DMS 273 treated with DMSO at 0.1 percent for 48 hours (cell line): ENCODE measurements at places on chromosomes 1 and 21.

DNA sequence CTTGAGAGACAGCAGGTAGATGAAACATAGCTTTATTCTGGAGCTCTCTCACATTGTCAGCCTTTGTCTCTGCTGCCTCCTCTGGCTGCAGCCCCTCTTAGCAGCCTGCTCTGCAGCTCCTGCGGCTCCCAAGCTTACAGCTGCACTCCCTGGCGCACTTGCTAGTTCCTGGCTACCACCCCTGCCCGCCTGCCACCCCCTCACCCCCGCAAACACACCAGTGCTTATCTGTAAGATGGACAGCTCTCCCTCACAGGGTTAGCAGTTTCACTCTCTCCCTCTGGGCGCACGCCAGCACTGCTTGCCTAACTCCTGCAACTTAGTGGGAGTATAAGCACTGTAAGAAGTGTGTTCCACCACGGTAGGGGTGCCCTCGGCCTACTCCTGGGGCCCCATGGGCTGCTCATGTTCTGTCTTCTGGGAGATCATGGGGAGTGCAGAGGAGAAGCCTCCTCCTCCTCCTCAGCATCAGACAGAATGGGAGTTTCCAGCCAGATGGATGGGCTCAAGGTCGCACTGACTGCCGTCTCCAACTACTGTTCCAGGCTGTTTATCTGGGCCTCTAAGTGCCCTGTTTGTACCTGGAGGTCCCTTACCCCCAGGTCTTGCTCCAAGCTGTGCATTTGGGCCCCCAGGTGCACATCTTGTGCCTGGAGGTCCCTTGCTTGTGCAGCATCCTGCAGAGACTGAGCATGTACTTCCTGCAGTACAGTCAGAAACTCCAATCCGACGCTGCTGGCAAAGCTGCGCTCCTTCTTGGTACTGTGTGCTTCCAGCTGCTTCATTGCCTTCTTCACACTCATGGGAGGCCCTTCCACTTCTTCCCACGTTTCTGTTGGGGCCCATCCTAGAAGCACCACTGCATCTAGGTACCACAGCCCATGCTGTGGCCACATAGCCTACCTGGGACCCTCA, 1388.1 kb downstream of the AMY1C start:
- DNase-seq: no peak

- DNase-seq: no peak
Measured at GRCh38 chr1:87435484-87435883, 106.8 kb downstream of the LMO4 start.

GRCh38 chr1:200242110-200243041, 167.5 kb downstream of the ZNF281 start:
- DNase-seq: peak; percentile 69

DNA sequence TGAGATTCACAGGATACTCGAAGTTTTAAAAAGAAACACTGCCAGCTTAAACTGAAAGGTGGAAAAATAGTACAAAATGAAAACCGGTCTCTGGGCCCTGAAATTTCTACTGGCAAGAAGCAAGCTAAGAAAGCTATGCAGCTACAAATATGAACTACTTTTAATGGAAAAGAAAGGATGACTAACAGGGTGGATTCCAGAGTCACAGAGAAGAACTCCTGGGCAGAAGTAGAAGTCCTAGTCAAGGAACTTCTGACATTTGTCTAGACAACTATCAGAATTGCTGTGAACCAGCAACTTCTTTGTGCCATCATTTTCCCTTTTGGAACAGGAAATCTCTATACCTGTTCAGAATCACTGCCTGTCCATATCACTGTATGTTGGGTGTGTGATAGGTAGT, 38.1 kb downstream of the CD160 start:
- no peak for DNase-seq

GRCh38 chr1:221085701-221086375, 206.6 kb downstream of the HLX start:
- no peak for DNase-seq

- no peak for DNase-seq
Measured at GRCh38 chr1:238558746-238559145, 668.0 kb upstream of the ZP4 start.

- DNase-seq: peak; percentile 89
Measured at GRCh38 chr1:27300341-27301051, 21.5 kb upstream of the TMEM222 start.

- no peak for DNase-seq
Measured at GRCh38 chr1:84006591-84006990, 7.7 kb upstream of the TTLL7 start.

- no peak for DNase-seq
Measured at GRCh38 chr21:21007606-21008005, 9.4 kb downstream of the NCAM2 start.

GRCh38 chr1:225999912-226000337, 782 bp upstream of the SDE2 start:
- DNase-seq: no peak
